Stimulated activated CD4-positive, alpha-beta T cell treated with anti-CD3 and anti-CD28 coated beads, Interleukin-2, amount 100 ng/mL, for 4 hours (primary cell): ENCODE measurements at places on chromosomes 1 and 21.

DNA sequence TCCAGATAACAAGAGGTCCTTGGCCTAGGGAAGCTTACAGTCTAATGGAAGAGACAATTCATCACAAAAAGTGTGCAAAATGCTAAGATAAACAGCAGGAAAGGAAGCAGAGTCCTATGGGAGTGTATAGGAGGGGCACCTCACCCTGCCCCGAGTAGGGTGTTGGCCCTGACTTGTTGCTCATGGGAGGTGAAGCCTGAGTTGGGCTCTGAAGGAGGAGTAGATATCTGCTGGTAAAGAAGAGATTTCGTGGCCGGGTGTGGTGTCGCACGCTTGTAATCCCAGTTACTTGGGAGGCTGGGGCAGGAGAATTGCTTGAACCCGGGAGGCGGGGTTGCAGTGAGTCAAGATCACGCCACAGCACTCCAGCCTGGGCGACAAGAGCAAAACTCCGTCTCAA is 18.6 kb upstream of the GPR37L1 start:
- no peak for DNase-seq

GRCh38 chr21:36579898-36580297 is 100.0 kb upstream of the CLDN14 start:
- no peak for DNase-seq

GRCh38 chr21:35006248-35006647 is 42.9 kb downstream of the RUNX1 start:
- DNase-seq = no peak

GRCh38 chr1:55382806-55383305 is 167.7 kb upstream of the USP24 start:
- no peak for DNase-seq

DNA sequence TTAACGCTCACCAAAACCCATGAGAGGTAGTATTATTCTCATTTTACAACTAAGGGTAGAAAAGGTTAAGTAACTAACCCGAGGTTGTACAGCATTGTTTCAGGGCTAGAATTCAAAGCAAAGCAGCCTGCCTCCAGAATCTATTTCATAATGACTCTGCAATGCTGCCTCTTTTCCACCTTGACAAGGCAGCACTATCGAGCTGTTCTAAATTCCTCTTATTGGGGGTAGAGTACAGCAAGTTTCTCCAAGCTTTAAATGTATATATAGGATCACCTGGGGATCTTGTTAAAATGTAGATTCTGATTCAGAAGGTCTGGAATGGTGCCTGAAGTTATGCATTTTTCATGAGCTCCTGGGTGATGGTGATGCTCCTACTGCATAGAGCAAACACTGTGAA is 30.1 kb downstream of the WNT2B start:
- no peak for DNase-seq

DNA sequence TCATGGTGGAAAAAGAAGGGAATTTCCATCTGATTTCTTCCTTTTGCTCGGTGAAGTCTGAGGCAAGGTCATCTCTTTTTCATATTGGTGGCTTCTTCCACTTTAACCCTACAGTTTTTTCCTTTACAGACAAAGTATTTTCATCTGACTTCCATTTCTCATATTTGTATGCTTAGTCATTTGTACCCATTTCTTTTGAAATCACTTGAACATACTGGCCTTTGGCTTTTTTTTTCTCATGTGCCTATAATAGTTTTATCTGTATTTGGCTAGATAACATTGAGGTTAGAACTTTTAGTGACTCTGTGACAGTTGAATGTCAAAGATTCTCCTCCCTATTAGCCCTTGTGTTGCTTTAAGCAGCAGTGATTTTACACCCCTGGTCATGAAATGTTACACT is 27.7 kb downstream of the IL12RB2 start:
- no peak for DNase-seq

DNA sequence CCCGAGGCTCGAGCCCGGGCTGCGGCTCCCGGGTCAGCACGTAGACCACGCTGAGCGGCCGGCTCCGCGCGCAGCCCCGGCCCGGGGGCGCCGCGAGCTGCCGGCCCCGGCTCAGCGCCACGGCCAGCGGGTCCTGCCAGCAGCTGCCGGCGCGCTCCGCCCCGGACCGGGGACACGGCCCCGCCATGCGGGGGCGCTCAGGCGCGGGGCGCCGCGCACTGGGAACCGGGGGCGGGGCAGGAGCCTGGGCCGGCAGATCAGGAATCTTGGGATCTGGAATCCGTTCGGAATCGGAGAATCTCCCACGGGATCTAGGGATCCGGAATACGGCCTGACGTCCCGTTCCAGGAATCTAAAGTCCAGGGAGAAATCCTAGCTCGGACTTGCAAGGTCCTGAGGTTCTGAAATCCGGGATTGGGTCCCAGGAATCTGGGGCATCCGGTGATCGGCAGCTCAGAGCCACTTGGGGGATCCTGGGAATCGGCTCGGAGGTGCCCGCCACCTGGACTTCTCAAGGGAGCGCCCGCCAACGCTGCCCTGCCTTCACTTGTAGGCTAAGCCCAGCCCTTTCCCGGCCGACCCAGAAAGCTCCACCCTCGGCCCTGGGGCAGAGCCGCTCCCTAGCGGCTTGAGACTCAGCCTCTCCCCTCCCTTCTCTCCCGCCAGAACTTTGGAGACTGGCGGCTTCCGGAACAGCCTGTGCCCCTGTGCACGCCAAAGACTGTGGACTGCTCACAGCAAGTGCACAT is at the start of gene MAP3K6:
Gene MAP3K6 (minus strand): TSS at position 551 of the 749 bp plus-strand sequence. CDS start 364 bp downstream, at position 187.
- no peak for DNase-seq

DNA sequence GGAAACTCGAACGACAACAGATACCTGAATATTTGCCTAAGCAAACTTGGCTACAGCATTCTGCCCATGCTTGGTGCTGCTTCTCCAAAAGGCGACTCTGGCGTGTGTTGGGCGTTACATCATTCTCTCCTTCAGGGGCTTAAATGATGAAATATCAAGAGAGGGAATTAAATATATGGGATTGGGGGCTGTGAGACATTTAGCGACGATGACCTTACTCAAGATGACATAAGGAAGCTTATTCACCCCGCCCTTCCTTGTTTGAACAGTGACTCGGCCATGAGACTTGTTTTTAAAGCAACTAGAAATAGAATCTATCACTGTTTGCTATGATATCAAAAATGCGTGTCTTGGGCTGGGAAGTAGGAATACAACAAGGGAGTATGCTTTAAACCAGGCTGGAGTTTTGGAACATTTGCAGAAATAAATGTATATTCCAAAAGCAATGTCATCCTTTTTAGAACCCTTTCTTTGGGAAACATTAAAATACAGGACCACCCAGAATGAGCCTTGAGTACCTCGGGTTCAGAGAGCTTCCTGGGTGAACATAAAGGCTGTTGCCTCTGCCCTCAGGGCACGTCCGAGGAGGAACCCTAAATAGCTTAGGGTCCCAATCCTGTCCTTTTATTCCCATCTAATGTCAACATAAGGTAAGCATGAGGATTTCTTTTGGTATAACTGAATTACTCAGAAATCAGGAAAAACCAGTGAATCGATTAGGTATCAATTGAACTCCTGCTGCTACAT is 123.3 kb upstream of the SLC45A1 start:
- no peak for DNase-seq

DNA sequence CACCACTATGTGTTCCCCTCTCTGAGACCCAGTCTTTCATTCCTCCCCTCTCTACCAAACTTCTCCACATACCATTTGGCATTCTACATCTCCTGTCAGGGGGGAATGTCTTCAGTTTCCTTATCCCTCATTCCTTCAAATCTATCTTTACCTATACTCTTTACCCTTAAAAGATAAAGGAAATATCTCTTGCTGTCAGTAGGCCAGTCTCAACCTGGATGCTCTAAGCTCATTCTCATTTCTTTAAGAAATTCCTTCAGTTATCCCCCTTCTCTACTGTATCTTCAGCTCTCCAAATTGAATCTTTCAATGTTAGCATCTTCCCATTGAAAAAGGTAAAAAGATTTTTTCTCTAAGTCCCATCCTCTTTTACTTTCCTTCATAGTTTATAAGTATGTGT is 6.5 kb downstream of the RO60 start:
- no peak for DNase-seq

DNA sequence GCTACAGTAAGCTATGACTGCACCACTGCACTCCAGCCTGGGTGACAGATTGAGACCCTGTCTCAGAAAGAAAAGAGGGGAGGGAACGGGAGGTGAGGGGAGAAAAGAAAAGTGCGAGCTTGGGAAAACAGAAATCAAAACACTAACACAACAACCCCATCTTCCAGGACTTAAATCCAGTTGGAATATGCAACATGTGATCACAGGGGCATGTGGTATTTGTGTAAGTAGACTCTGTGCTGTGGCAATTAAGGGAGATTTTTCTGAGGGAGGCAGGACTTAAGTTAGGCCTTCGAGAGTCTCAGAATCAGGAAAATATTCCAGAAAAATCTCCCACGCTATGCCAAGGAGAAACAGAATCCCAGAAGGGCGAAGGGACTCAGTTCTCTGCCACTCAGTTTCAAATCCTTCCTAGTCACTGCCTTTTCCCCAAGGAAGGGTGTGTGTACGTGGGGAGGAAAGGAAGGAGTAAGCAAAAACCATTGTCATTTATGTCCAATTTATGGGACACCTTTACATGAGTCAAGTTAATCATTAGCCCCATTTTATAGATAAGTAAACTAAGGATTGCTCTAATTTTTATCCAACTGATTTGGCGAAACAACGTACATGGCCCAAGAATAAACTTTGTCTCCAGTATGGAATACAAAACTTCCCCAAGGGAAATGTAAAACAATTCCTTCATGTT is 12.3 kb downstream of the ID3 start:
- DNase-seq = no peak

GRCh38 chr1:81369833-81370232 is 430.9 kb upstream of the ADGRL2 start:
- DNase-seq = no peak

DNA sequence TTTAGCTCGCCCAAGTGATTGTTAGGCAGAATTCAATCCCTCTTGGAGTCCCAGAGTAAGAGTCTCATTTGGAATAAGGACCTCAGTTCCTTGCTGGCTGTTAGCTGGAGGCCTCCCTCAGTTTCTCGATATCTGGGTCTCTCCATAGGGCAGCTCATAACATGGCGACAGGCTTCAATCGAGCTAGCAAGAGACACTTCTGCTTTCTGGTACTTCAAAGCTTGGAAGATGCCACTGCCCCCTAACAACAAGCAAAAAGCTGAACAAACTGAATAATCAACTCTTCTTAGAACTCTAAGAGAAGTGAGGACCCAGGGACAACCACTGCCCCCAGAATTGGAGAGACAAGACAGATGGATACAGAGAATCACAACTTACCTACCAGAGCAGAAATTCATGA is 86.2 kb downstream of the TEX35 start:
- DNase-seq = no peak

DNA sequence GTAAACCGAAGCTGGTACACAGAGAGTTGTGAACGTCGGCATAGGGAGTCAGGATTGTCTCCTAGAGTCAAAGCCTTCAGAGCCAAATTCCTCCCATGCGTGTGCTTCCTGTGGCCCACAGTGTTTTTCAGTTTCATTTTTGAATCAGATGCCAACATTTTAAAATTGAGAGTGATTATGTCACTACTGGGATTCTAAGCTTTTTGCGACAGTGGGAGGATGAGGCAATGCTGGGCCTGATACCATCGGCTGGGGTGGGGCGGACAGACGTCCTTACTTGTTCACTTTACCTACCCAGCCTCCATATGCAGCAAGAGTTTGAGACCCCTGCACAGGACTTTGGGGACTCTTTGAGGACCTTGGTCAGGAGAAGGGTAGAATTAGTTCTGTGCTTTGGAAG is 1.3 kb upstream of the KLHDC7A start:
- DNase-seq = no peak

- no peak for DNase-seq
Measured at GRCh38 chr1:78831731-78832360, 174.7 kb downstream of the ADGRL4 start.

DNA sequence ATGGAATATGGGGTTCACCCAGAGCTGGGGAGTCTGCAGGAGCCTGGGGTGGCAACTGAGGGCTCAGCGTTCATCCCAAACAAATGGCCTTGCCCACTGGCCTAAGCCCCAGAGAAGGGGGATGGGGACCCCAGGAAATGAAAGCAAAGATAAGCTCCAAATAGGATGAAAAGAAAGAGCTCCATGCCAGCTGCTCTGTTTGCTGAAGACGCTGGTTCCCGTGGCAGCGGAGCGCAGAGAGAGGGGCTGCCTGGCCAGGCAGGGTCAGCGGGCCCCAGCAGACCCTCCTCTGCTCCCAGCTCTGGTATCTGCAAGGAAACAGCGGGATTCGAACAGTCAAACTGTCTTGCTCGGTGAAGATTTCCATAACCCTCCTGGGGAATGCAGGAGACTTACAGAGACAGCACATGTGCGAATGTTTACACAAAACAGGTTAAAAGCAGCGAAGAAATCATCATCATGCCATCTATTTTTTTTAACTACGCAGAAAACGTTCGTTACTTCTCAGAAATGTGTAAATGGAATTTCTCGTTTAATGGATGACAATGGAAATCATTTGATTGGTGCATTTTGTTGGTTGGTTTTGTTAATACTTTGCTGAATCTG is 94.4 kb downstream of the PDE9A start:
- no peak for DNase-seq

- DNase-seq = no peak
Measured at GRCh38 chr1:225736437-225737098, 41.1 kb upstream of the SRP9 start.

DNA sequence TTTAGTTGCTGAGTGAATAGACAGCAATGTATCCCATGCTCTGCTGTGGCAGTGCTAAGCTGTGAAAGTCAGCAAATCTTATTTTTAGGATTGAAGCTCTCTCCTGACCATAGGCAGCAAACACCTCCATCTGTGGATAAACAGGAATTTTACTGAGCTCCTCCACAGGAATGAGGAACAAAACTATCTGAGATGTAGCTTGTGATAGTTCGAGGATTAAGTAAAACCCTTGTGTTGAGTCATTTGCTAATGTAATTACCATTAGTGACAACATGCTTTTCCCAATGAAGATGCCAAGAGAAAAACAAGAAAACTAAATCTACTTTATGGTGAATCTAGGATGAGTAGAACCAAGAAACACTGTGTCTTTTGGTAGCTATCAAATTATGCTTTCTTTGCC is 122.7 kb downstream of the CLEC20A start:
- DNase-seq = no peak

GRCh38 chr1:201946224-201946908 is at the start of gene LMOD1:
LMOD1 (minus strand) TSS chr1:201946548; CDS start chr1:201946340, 208 bp downstream.
- no peak for DNase-seq

DNA sequence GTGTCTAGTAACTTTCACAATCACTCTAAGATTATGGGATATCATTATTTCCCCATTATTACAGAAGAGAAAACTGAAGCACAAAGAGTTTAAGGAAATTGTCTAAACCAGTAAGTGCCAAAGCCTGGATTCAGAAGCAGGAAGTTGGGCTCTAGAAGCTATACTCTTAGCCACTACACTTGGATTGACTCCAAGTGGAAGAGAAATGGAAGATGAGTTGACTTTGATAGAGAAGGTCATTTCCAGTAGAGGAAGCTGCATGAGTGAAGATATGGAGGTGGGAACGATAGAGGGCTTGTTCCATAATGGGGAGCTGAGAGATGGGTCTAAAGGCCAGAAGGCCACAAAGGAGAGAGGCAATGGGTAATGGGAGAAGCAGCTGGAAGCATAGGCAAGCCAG is 11.7 kb upstream of the TDRD10 start:
- no peak for DNase-seq

- DNase-seq = peak; percentile 40
Measured at GRCh38 chr1:38028105-38028591, 15.6 kb downstream of the UTP11 start.
